ENCODE measurements at places on chromosomes 7 and 10.

- DNase-seq: no peak
Measured at GRCh38 chr10:62726142-62726541, 78.4 kb upstream of the ADO start.

DNA sequence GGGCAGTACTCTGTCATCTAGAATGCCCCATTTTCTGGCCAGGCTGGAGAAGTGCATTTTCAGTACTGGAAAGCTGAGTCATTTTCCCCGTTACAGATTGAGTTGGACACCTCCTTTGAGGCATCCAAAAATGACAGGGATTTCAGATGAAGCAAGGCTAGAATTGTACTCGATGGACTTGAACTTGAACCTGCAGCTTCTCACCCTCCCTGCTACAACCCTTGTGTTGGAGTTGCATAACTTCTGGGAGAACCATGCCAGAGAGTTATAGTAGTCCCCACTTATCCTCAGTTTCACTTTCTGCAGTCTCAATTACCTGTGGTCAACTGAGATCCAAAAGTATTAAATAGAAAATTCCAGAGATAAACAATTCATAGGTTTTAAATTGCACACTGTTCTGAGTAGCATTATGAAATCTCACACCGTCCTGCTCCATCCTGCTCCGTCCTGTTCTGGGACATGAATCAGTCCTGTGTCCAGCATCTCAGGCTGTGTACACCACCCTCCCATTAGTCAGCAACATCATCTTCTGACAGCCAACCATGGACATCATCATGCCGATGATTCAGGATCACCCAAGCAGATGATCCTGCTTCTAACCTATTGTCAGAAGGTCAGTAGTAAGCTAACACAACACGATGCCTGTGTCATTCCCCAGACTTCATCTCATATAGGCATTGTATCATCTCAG lies 363.7 kb downstream of the DPP6 start:
- no peak for DNase-seq

GRCh38 chr10:61342858-61343572 lies 110.2 kb downstream of the TMEM26 start:
- no peak for DNase-seq

DNA sequence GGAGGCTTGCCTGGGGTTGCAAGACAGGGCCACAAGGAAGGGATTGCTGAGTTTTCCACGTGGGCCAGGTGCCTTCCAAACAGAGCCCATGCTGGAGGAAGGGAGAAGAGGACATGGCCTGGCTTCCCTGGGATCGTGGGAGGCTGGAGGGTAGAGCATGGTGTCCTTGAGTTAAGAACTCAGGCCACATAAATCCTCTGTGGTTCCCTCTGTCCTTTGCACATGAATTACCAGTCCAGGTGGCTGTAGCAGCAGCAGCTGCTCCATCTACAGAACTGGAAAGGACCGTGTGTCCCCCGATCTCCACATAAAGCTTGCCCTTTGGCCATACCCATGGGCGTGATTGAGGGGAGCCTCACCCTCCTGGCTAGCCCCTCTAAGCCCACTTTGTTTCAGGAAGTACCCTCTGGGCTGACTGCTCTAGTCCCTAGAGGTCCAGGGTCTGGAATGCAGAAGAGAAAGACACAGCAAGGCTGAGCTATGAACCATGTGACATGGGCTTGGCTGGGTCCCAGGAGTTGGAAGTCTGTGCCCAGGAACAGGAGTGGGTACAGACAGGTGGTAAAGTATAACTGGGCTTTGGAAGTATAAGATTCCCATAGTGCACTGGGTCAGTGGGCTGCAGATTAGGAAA lies 84.9 kb downstream of the C10orf105 start:
- no peak for DNase-seq

GRCh38 chr10:130363899-130364445 lies 227.8 kb downstream of the GLRX3 start:
- DNase-seq: no peak

DNA sequence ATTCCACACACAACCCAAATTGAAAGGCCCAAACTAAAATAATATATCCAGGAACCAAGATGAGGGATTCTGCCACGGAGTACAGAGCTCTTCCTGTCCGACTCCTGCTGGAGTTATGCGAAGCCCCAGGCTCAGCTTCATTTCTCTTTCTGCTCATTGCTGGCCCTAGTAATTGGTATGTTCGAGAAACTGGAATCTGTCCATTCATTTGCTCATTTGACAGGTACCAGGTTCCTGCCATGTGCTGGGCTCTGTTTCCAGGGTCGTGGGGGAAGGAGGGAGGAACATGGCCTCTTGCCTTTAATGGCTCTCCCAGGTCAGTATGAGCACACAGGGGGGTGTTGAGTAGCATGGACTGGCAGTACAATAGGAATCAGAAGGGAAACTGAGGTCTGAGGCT lies 179.2 kb upstream of the SHH start:
- DNase-seq: no peak

- peak; percentile 46 for DNase-seq
Measured at GRCh38 chr7:141291541-141291940, 217.7 kb downstream of the TMEM178B start.

DNA sequence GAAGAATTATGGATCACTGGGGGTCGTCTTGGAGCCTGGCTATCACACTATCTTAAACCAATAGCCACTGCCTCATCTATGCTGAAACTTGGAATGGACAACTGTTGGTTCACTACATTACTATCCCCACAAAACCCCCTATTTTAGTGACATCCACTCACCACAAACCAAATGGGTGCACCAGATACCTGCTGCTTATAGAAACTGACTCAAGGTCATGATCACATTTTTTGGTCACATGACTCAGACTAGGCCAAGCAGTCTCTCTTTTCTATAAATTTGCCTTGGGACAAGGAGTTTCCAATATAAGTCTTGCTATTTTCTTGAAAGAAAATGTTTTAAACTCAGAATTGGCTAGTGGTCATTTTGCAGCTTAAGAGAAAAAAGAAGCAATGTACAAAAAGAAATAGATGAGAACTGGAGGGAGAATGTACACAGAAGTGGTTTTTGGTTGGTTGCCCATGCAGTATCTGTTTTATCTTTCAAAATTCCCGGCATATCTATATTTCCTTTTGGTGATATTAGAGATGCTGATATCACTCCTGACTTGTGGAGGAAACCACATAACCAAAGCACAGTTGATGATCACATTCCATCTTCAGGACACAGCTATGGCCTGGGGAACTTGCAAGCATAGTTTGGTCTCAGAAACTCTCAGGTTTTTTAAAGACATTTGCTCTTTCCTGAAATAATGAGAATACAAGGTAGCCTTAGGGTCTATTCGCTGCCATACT lies 85.2 kb upstream of the CACNA2D1 start:
- DNase-seq: no peak

- DNase-seq: no peak
Measured at GRCh38 chr7:129889133-129889844, 63.5 kb downstream of the UBE2H start.

- no peak for DNase-seq
Measured at GRCh38 chr10:29728541-29729049, 93.8 kb upstream of the SVIL start.

GRCh38 chr10:106493751-106494150 lies 670.8 kb downstream of the SORCS1 start:
- no peak for DNase-seq

- DNase-seq: no peak
Measured at GRCh38 chr10:113858541-113858940, 4.1 kb downstream of the NHLRC2 start.

- no peak for DNase-seq
Measured at GRCh38 chr7:74097937-74098614, 14.5 kb downstream of the LIMK1 start.

- DNase-seq: peak; percentile 67
Measured at GRCh38 chr10:26048756-26049155, 114.7 kb downstream of the MYO3A start.

- peak; percentile 79 for DNase-seq
Measured at GRCh38 chr10:67837541-67838314, at the start of gene DNAJC12. DNAJC12 (minus strand) TSS chr10:67838188; CDS start chr10:67838011, 177 bp downstream.

DNA sequence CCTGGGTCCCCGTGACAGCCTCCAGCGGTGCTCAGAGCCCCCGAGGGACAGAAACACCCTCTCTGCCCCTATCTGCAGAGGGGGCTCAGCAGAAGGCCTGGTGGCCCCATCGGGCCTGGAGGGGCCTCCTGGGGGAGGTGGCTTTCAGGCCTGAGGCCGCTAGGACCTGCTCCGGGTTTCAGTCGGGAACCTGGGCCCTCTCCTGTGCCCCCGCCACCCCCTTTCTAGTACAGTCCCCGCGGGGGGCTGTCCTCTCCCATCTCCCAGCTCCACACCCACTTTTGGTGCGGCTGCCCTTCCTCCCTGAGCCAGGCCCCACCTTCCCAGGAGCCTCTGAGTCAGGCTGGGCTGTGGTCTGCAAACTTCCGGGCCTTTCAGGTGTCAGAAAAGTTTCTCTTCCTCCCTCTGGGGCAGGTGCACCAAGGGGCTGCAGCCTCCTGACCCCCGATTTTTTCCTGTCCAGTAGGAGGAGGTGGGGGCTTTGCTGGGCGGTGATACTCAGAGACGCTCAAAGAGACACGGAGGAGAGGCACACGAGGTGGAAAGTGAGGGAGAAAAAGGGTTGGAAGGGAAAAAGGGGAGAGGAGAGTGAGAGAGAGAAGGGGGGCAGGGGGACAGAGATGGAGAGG lies 692 bp downstream of the CARD11 start:
- no peak for DNase-seq

- DNase-seq: no peak
Measured at GRCh38 chr7:55501611-55502010, 70.7 kb downstream of the VOPP1 start.

DNA sequence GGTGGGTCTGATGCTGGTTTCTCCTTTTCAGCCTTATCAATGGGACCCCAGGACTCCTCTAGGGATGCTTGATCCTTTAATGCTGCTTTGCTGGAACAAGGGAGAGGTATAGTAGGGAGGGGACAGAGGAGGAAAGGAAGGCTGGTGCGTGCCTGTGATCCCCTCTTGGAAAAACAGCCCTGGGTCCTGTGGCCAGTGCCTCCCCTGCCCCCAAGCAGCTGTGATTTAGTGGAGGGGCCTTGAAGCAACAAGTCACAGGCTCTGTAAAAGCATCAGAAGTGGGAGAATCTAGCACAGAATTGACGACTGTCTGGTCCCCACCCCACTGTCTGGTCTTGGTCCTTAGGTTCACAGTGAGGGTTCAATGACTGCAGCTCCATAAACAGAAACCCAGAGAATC lies 237.7 kb downstream of the SKAP2 start:
- no peak for DNase-seq

DNA sequence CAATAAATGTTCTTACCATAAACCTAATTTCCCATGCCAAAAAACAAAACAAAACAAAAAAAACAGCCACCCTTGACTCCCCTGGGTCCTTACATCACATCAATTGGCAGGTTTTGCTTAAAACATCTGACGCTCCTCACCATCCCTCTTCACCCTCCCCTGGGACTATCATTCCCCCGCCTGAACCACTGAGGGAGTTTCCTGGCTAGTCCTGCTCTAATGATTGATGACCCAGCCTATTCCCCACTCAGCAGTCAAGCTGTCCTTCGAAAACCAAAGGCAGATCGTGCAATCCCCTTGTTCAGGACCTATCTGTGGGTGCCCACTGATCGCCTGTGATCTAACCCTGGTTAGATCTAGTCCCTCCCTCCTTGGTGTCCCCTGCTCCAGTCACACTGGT lies 11.2 kb upstream of the FRMPD2 start:
- no peak for DNase-seq

Measured in MV-4-11 (cell line).